Choroid plexus epithelial cell (primary cell): ENCODE measurements at places on chromosomes 1 and 21.
A peak's percentile ranks its signal among the peaks of the same experiment; 100 is the strongest.

- peak; percentile 80 for DNase-seq
These were observed 773 bp downstream of the CNST start for GRCh38 chr1:246566813-246567645.

DNA sequence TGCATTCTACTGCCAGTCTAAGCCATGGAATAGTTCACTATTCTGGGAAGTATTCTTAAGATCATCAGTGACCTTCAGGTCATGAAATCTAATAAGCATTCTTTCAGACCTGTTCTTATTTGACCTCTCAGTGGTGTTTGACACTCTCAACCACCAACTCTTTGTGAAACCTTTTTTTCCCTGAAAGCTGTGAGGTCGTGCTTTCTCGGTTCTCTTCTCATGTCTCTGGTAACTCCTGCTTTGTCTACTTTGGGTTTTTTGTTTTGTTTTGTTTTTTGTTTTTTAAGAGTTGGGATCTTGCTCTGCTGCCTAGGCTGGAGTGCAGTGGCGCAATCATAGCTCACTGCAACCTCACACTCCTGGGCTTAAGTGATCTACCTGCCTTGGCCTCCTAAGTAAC lies 56.3 kb downstream of the POU2F1 start:
- peak; percentile 58 for DNase-seq

DNA sequence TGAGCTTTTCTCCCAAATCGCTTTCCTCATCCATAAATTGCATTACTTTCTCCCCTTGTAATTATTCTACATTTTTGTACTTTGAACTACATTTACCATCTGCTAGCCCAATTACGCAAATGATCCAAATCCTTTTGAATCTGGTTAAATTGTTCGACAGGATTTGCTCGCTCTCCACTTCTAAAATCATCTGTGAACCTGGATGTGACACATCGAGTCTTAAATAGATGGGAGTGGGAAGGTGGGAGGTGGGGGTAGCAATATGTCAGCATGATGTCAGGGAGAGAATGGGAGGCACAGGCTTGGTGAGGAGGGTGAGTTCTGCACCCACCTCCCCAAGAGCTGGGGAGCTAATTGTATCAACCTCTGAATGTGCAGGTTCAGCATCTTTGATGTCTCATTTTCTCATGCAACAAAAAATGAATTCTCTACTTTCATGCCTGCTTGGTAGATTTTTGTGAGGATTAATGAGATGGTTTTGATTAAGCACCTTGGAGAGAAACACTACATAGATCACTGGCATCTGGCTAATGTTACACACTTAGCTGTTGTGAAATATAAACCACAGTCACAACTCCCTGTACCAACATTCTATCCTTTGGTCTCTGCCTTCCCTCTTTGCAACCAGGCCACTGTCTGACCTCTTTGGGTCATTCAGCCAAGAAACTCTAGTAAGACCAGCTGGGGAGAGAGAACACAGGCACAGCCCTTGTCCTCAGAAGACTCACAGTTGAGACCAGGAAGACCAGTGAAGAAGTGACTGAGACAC lies 165.1 kb downstream of the DAB1 start:
- no peak for DNase-seq

GRCh38 chr1:81978945-81979344 lies 178.2 kb downstream of the ADGRL2 start:
- DNase-seq: peak; percentile 30

GRCh38 chr1:119467219-119467618 lies 39.8 kb upstream of the HSD3B1 start:
- no peak for DNase-seq

GRCh38 chr1:85580872-85581801 lies 576 bp downstream of the CCN1 start:
- DNase-seq: peak; percentile 90

- no peak for DNase-seq
These were observed 155.6 kb downstream of the NUF2 start for GRCh38 chr1:163477276-163477830.

DNA sequence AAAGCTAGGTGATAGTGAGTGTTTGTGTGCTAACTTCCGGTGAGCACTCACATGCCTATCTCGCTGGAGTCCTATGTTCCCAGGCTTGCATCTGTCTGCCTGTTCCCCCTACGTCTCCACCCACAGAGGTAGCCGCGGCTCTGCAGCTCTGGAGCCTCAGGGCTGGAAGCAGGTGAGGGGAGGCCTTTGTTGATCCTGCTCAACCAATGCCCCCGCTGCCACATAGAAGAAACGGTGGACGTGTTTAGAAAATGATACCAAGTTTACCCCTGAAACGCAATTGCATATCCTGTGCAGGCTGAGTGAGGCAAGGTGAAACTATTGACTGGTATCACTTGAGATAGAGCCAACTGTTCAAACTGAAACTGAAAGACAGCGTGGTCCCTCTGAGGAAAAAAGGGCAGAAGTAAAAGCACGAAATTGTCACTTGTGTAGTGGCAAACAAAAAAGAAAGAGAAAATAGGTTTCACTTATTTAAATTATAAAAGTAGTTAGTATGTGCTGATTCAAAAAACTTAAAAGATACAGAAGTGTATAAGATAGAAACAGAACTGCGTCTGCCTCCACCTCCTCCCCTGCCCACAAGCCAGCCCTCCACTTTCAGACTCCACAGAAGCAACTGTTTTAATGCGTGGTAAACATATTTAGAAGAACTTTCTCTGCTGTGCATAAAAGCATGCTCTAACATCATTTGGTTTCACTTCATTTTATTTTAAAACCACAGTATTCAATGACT lies 38.6 kb upstream of the ETS2 start:
- DNase-seq: no peak

GRCh38 chr1:150552128-150552910 lies 3.1 kb downstream of the ADAMTSL4 start:
- peak; percentile 97 for DNase-seq

DNA sequence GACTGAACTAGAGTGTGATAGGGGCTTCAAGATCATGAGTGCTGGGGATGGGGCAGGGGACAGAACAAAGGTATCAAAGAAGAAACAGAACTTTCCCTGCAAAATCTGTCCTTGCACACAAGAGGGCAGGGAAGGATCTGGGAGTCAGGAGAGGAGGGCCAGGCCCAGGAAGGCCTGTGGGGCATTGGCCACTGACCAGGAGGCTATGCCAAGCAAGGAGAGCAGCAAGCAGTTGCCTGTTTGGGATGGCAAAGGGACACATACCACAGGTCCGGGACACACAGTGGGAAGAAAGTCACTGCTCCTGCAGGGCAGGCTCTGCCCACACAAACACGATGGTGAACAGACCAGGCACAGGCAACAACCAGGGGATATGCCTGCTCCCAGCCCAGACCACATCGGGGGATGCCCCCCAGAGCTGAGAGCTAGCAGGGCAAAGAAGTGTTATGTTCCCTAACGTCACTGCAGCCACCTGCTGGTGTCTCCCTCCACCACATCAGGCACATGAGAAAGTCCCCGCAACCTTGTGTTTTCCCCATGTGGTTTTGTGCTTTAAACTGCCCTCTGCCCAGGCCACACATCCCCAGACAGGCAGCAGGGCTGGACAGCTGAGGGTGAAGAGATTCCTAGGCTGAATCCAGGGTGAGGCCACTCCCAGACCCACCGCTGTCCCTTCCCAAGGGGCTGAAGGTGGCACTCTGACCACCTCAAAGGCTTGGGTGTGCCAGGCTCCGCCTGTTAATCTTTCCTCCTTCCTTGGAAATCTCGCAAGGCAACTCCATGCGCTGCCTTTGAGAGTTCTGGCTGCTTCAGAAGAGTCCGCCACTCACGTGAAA lies 53.6 kb downstream of the KIF21B start:
- DNase-seq: no peak

DNA sequence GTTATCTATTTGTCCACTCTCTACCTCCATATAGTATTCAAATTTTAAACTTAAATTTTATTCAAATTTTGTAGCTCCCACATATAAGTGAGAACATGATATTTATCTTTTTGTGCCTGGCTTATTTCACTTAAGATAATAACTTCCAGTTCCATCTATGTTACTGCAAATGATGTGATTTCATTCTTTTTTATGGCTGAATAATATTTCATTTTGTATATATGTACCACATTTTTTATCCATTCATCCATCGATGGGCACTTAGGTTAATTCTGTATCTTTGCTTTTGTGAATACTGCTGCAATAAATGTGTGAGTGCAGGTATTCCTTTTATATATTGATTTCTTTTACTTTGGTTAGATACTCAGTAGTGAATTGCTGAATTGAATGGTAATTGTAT lies 2.1 kb downstream of the DNAH14 start:
- no peak for DNase-seq

DNA sequence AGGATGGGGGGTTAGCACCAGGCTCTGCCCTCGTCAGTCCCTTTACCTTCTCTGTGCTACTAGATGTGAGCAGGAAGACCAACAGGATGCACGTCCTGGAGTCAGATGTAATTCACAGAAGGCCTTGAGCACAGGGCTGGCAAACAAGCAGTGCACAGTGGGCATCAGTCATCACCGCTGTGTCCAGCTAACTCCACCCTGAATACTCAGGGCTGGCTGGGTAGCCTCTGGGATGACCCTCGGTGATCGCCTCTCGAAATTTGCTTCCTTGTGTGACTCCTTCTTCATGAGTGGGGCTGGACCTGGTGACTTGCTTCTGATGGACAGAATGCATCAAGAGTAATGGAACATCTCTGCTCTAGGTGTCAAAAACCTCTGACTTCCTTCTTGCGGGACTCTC lies 92.2 kb upstream of the TMPRSS2 start:
- no peak for DNase-seq

DNA sequence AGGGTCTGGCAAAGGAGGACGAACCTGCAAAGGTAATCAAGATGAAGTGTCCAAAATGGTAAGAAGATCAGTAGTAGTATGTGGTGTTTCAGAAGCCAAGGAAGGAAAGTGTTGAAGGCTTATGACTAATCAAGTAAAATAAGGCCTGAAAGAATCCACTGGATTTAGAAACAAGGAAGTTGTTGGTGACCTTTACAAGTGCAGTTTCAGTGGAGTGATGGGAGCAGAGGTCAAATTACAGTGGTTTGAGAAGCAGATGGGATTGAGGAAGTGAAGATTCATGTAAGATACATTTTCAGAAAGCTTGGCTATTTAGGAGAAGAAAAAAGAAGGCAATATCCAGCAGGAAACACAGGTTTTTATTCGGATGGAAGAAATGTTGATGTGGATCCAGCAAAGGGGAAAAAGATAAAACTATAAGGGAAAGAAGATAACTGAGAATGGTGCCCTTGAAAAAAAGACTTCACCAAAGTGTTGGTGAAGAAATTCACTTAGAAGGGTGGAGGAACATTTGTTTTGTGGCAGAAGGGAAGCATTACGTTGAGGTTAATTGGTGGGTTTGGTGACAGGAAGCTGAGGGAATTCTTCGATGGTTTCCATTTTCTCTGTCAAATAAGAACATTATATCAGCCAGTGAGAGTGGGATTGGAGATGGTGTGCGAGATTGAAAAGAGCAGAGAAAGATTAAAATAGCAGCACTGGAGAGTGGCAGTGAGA lies 2.1 kb downstream of the ARMH1 start:
- peak; percentile 93 for DNase-seq

DNA sequence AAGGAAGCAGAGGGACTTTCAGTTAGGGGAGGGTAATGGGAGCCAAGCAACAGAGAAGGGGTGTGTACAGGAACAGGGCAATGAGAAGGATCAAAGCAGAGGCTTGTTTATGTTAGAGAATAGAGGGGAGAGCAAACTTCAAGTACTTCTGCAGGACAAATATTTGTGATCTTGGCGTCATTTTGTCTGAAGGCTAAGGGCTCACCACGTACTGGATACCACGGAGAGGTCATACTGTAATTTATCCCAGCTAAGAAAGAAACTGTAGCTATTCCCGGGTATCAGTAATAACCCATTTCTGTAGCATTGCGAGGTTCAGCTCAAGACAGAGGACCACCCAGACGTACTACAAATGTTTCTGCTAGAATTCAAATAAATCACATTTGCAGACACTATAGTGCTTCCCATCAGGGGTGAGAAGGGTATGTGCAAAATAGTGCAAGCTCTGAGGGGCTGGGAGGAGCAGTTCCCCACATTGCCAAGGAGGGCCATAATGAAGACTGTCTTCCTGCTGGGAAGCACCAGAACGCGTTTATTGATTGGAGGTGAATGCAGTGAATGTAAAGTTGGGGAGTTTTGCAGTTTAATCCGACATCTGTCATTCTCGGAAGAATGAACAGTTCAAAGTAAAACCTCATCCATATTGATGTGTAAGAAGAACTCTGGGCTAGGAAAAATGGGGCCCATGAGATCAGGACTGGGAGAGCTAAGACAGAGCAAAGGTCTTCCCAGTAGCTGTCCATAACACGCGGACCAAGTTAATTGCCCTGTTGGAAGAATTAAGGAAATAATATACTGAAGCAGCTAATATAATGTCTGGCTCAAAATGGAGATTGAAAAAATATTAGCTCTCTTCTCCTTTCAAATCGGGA lies 136.9 kb downstream of the RWDD3 start:
- DNase-seq: no peak

DNA sequence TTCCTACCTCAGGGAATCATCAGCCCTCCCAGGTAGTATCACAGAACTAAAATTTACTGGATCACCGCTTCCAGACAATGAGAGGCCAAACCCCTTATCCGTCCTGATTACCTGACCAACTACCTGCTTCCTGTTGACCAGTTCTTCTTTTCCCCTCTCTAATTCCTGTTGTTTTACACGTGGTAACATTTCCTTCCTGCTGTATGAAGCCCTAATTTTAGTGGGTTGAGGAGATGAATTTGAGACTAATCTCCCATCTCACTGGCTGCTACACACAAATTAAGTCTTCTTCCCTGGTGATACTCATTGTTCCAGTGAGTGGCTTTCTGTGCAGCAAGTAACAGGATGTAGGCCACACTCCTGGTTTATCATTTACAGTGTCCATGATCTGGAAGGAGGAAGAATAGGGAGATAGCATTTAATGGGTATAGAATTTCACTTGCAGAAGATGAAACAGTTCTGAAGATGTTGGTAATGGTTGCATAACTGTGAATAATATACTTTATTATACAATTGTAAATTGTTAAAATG lies 2112.9 kb downstream of the NCAM2 start:
- no peak for DNase-seq

DNA sequence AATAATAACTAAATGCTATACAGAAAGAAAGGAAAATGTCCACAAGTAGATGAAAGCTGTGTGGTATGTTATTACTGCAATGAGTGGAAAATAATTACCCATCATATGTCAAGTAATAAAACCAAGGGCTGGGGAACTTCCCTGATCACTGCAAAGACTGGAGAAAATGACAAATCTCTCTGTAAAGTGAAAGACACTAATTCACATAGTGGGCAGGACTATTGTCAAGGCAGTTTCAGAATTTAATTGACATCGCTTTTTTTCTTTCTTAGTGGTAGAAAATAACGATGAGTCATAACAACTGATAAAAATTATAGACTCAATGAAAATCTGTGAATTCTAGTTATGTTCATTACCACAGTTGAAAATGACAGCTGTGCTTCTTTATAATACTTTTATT lies 153.7 kb upstream of the ST6GALNAC5 start:
- no peak for DNase-seq

GRCh38 chr1:234950598-234950997 lies 178.0 kb downstream of the TOMM20 start:
- DNase-seq: no peak

- no peak for DNase-seq
These were observed 41.0 kb downstream of the TBX15 start for GRCh38 chr1:118947003-118947765.
